ENCODE measurements at places on chromosomes 4 and X.

DNA sequence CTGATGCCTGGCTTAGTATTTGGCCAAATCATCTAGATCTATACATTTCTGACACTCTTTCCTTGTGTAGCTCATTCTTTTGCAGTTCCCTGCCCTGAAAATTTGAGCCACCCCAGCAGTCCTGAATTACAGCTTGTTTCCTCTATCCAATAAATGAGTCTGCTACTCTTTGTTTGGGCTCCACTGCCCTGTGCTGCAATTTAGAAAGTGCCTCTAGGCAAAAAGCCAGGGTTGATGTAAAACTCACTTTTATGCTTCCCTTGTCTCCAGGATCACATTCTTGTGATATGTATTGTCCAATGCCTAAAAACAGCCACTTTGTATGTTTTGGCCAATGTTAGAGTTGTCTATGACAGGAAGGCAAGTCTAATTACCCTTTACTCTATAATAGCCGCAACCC, 101.7 kb upstream of the MAP3K15 start:
- no peak for DNase-seq

- no peak for DNase-seq
Measured at GRCh38 chr4:8892556-8893226, 21.1 kb upstream of the HMX1 start.

GRCh38 chr4:150010525-150011126, 67.6 kb upstream of the DCLK2 start:
- DNase-seq, result no peak

DNA sequence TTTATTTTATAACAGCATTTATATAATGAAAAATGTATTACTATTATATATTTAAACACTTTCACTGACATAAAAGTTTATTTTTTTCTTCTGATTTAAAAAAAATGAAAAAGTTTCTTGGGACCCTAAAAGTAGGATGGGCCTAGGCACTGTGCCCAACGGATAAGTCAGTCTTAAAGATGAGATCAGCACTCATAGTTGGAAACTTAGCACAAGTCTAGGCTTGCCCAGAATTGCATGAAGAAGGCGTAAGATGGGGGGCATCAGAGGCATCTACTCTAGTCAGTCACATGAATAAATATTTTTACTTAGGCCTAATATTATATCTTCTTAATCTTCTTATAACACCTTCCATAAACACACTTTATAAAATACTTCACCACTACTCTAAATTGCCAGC, 306.7 kb upstream of the GRID2 start:
- no peak for DNase-seq

DNA sequence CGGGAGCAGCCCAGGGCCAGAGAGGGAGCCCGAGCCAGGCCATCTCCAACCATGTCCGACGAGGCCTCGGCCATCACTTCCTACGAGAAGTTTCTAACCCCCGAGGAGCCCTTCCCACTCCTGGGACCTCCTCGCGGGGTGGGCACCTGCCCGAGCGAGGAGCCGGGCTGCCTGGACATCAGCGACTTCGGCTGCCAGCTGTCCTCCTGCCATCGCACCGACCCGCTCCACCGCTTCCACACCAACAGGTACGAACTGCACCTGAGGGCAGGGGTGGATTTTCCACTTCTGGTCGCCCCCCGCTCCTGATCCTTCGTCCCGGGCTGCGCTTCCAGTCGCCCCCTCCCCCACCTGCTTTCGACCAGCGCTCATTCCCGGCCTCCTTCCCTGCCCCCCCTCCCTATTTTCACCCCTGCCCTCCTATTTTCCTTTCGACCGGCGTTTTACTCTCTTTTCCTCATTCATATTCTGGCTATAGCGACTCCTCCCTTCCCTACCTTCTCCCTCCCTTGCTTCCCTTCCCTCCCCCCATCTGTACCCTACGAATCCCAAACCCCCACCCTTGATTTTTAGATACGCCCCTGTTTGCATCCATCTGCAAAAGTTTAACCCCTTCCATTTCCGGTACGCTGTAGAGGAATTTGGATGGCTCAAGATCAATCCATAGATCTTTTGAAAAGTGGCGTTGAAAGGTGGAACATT, 633 bp downstream of the FAM199X start:
- DNase-seq, result no peak

GRCh38 chr4:168162604-168163003, 70.3 kb downstream of the ANXA10 start:
- DNase-seq, result no peak

GRCh38 chrX:49934148-49934547, 11.8 kb downstream of the CLCN5 start:
- no peak for DNase-seq

GRCh38 chrX:40471965-40472648, 108.7 kb upstream of the ATP6AP2 start:
- no peak for DNase-seq

DNA sequence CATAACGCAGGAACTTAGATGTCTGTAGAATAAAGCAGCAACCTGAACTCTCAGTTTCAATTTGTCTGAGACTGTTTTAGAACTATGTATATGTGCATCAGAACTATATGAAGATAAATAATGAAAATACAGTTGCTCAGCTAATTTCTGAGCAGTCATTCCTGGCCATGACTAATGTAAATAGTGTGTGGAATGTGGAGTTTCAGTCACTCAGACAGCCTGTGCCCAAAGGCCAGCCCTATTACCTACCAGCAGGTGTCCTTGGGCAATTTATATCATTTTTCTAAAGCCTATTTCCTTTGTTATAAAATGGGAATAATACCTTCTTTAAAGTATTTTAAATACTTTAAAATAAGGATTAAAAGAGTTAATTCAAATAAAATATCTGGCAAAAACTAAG, 56.0 kb upstream of the RELL1 start:
- DNase-seq, result no peak

DNA sequence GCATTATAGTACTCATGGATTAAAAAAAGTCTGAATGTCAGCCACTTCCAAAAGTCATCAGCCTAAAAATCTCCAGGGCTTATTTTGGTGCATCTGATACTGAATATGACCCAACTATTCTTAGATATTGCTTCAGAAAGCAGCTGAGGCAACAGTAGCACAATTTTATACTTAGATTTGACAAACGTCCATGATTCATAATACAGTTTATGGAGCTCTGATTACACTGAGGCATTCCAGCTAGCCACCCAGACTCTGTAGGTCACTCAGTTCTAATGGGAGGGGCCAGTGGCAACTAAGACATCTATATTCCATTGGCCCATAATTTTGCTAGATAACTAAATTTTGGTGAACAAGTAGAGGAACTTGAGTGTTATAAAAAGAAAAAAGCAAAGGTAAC, 10.3 kb downstream of the SPATA4 start:
- DNase-seq, result no peak

DNA sequence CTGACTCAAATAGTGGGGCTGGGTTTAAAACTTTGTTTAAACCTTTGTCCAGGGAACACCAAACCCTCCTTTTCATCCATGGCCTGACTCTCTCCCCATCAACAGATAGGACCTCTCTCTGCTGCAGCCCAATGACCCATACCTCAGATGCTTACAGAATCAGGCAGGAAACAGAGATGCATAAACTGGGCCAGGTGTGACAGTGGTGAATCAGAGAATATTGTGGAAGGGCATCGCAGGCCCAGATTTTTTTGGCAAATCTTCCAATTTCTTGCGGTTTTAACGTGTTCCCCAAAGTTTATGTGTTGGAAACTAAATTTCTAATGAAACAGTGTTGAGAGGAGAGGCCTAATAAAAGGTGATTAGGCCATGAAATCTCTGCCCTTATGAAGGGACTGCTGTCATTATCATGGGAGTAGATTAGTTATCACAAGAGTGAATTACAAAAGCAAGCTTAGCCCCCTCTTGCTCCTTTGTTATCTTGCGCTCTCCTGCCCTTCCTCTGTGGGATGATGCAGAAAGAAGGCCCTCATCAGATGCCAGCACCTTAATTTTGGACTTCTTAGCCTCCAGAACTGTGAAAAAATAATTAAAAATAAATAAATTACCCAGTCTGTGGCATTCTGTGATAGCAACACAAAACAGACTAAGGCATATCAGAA, 82.8 kb downstream of the STK32B start:
- DNase-seq, result no peak

DNA sequence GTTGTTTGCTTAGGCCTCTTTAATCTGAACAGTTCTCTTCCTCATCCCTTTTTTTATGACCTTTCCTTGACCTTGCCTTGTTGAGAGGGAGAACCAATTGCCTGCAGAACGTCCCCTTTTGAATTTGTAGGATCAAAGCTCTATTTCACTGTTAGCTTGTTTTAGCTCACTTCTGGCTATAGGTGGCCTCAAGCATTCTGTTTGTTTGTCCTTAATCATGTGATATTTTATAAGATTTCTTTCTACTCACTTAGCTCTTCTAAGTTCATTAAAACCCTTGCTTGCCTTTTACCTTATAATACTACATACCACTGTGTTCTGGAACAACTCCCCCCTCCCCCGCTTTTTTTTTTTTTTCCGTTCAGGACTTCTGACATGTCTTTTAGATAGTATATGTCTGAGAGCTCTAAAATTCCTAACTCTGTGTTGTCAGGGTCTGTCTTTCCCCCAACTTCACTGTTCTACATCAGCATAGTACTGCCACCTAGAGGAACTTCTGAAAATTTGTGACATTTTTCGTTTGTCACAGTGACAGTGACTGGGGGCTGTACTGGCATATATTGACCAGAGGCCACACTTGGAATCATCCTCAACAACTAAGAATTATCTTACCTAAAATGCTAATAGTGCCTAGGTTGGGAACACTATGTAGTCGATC, 128.5 kb downstream of the LARP7 start:
- DNase-seq, result no peak

GRCh38 chr4:42778349-42778748, 114.2 kb upstream of the GRXCR1 start:
- no peak for DNase-seq

- DNase-seq, result no peak
Measured at GRCh38 chrX:134641346-134641745, 16.9 kb downstream of the PLAC1 start.

DNA sequence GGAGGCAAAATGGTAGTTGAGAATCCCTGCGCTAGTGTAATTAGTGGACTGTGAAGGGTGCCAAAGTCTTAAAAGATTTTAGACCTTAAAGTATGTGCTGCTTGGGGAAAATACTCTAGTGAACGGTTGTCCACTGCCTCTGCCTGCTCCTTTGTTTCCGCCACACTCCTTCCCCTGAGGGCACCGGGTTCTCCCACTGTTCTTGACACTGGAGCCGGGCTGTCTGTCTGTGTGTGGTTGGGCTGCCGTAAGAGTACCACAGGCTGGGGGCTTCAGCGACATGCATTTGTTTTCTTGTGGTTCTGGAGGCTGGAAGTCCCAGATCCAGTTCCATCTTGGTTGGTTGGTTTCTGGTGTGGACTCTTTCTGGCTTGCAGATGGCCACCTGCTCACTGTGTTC, 76.2 kb downstream of the CLDN34 start:
- no peak for DNase-seq

- DNase-seq, result no peak
Measured at GRCh38 chr4:169826634-169827187, 69.0 kb upstream of the HPF1 start.

DNA sequence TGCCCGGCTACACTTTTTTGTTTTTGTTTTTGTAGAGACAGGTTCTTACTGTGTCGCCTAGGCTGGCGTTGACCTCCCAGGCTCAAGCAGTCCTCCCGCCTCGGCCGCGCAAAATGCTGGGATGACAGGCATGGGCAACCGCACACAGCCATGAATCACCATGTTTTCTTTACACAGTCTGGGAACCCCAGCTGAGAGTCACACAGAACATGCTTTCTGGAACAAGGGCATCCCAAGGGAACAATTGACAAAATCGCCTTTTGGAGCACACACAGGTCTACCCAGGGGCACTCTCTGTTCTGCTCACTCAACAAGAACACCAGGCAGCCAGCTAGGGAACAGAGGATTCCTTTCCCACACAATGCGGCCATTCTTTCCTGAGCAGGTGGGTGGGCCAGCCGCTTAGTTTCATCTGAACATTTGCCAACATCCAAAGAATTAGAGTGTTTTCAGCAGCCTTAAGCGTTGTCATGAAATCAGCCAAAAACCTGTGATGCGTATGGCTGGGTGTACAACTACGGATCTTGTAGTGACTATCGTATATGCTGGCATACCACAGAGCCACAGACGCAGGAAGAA, 15.7 kb downstream of the PRKX start:
- no peak for DNase-seq

- DNase-seq, result no peak
Measured at GRCh38 chr4:57042711-57043169, 64.0 kb downstream of the POLR2B start.

DNA sequence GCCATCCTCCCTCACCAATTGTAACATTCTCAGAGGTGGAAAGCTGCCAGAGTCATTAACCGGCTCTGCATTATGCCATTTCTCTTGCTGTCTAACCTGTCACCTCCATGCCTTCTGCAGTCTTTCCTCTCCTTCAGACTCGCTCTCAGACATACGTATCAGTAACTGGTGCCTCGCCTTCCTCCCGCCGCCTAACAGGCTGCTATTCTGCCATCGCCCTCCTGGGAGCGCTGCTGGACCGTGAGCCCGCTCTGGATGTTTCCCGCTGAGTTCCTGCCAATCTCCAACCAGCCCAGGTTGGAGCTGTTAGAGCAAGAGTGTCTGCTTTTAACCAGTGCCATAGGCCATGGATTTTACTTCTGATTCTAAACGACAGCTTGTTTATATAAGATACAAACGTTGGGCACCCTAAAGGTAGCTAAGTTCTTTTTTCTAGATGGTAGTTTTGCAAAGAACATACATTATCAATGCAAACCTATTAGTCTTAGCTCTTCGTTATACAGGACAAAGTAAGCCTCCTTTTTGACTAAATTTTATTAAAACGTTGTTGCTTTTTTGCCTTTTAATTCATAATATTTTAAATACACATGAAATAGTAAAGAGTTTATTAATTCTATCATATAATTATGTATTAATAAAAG, 59.5 kb upstream of the NEIL3 start:
- peak; percentile 11 for DNase-seq

DNA sequence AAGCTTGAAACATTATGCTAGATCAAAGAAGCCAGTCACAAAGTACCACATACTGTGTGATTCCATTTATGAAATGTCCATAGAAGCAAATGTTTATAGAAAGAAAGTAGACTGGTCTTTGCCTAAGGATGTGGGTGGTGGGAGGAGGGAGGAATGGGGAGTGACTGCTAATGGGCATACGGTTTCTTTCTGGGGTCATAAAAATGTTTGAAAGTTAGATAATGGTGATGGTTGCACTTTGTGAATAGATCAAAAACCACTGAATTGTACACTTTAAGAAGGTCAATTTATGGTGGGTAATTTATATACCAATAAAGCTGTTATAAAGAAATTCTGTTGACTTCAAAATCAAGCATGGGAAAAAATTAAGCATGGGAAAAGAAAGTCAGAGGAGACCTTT, 56.6 kb downstream of the FAM13A start:
- no peak for DNase-seq

DNA sequence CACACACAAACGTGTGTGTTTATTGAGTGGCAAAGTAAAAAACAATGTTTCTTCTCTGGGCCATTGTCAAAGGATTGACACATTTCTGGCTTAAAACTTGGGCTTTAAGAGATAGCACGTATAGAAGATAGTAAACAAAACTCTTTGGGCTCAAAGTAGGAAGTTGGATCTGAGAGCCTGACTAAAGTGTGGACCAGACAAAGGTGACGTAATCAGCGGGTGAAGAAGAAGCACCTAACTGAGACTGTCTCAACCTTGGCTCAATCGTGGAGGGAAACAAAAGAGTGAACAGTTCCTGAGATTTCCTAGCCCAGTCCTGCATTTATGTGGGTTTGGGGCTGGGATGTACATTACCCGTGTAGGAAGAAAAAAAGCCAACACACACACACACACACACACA, 13.7 kb downstream of the PFKFB1 start:
- DNase-seq, result no peak

GRCh38 chrX:48971249-48972219, at the start of gene KCND1:
TSS of gene KCND1 (minus strand) at chrX:48971844. CDS start at chrX:48970271, 1,573 bp downstream.
- DNase-seq, result no peak
